ENCODE measurements at places on chromosomes 6 and 20.
A peak's percentile ranks its signal among the peaks of the same experiment; 100 is the strongest.

- peak; percentile 72 for DNase-seq
Measured at GRCh38 chr6:10555625-10556309, 34.6 kb downstream of the GCNT2 start.

DNA sequence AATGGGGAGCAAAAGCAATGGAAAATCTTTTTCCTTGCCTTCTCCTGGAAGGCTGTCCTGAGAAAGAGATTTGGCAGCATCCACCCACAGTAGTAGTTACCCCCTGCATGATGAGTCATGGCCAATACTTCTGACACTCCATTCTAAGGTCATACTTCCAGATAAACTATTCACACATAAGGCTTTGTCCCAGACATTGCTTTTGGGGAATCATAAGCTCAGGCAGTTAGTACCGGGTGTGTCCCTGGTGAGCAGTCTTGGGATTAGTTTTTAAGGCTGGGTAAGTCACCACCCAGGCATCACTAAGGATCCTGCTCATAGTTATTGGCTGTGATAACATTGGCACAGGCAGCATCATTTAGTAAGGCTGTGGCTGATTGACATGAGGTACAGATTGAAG, 160.6 kb upstream of the GGTLC1 start:
- DNase-seq = no peak

GRCh38 chr20:7974785-7975435, 34.7 kb upstream of the HAO1 start:
- no peak for DNase-seq

DNA sequence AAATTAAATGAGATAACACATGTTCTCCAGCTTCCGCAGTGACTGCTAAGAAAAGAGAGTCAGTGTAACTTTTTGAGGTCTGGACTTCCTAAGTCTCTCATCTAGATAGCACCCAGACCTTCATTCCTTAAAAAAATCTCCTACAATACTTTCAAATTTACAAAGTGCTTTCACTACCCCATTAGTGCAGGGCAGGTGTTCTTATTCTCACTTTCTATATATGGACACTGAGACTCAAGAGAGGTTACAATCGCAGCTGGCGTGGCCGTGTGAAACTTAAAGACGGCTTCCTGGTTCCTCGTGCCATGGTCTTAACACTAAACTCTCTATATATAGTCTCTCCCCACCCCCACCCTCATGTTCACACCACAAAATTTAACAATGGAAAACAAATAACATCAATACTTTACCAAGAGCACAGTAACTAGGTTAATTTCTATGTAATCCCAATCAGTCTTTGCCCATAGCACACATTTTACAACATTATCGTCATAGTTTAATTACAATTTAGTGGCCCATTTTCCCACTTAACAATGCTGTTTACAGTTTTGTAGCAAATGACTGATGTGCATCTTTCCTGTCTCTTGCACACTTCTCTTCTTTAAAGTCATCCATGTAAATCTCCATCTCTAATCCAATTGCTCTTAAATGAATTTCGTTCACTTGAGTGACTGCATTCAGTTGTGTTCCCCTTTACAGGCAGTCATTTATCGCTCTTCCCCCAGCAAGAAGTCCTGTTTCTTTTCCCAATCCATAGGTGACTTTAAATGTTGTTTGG, 78.8 kb upstream of the ARID1B start:
- DNase-seq = no peak

DNA sequence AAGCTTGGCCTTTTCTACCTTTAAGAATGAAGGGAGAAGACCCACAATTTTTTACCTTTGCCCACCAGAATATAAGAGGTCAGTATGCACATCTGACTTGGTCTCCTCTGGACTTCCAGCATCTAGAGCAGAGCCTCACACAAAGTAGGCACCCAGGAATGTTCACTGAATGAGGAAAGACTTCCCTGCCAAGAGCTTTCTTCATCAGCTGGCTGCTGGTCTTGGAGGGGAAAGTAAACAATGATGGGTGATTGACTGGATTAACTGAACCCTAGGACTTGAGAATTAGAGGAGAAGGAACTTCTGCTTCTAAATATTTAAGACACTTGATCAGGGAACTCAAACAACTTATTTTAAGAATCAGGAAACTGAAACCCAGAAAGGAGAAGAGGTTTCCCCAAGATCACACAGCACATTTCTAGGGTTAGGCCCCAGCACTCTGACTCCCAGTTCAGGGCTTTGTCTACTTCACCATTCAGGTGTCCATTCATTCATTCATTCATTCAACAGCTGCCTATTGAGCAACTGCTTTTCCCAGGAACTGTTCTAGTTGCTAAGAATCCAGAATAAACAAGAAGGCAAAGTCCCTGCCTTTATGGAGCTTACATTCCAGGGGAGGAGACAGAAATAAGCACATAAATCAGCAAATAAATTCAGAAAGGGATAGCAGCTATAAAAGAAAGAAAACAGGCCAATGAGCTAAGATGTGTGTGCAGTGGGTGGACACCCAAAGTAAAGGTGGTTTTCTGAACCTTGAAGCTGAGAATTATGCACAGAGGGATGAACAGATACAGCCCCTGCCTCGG, 216.9 kb upstream of the LRFN2 start:
- DNase-seq = no peak

GRCh38 chr6:147131532-147132128, 72.6 kb upstream of the STXBP5 start:
- no peak for DNase-seq

GRCh38 chr6:110799189-110799588, 16.1 kb downstream of the CDK19 start:
- no peak for DNase-seq

- DNase-seq = no peak
Measured at GRCh38 chr6:80179695-80180094, 73.2 kb downstream of the BCKDHB start.

- DNase-seq = no peak
Measured at GRCh38 chr20:39851459-39851858, 837.6 kb downstream of the MAFB start.

DNA sequence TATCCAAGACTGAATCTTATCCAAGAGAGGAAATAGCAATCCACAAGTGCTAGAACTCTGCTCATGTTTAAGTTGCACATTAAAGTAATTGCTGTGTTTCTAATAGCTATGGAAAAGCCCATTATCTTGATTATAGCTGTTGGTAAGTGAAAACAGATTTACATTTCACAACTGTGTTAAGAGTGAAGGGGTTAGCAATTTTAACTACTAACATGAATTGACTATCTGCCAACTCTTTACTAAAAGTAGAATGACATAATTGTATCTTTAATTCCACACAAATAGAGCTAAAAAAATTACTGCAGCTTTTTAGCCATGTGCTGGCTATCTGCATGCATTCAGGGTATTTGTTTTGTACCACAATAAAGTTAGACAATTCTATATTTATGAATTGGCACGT, 277.9 kb upstream of the IRAK1BP1 start:
- no peak for DNase-seq

DNA sequence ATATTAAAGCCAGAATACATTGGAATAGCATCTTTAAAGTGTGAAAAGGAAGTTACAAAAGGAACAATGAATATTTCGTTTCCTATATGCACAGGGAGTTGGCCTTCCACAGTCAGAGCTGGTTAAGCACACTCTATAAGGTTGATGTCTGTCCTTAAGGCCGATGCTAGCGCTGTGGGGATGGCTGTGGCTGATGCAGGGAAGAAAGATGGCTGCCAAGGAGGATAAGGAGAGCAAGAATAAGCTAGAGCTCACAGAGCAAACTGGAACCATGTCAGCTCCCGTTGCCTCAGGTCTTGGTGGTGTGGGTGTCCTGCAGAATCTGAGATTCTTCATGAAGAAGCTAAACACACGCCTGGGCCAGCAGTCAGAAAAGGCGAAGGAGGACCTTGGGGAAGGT, 20.8 kb upstream of the STX11 start:
- DNase-seq = no peak

- no peak for DNase-seq
Measured at GRCh38 chr6:134249759-134250602, 67.9 kb downstream of the SGK1 start.

DNA sequence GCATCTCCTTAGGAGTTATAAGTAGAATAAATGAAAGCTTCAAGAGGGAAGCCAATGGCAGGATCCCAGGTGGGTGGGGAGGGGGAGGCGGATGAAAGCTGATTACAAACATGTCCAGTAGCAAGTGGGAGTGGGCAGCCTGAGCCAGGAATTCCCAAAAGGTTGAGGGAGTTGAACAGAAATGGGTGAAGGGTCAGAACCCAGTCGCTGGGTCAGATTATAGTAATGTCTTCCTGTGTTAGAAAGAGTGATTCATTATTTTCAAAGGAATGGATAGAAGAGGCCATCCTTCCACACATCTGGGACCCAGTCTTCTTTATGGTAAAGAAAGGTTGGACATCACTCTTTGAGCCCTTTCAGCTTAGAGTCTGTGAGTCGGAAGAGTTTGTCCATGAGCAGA, 41.0 kb upstream of the FAM50B start:
- DNase-seq = no peak

GRCh38 chr6:100268326-100268725, 196.4 kb downstream of the SIM1 start:
- DNase-seq = no peak

DNA sequence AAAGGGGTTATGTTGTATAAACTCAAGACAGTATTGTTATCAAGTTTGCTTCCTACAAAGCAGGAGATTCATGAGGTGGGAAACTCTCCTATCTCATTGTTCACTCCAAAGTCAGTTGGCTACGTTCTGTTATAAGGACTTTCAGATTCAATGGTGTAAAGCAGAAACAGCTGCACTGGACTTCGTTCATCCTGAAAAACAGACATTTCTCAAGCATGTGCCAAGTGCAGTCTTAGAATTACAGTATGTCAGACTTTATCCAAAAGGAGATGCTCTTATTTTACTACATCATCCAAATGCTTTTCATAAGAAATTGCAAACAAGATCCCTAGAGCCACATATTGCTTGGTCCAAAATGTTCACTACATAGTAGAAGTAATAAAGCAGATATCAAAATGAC, 14.9 kb downstream of the COL21A1 start:
- DNase-seq = no peak

DNA sequence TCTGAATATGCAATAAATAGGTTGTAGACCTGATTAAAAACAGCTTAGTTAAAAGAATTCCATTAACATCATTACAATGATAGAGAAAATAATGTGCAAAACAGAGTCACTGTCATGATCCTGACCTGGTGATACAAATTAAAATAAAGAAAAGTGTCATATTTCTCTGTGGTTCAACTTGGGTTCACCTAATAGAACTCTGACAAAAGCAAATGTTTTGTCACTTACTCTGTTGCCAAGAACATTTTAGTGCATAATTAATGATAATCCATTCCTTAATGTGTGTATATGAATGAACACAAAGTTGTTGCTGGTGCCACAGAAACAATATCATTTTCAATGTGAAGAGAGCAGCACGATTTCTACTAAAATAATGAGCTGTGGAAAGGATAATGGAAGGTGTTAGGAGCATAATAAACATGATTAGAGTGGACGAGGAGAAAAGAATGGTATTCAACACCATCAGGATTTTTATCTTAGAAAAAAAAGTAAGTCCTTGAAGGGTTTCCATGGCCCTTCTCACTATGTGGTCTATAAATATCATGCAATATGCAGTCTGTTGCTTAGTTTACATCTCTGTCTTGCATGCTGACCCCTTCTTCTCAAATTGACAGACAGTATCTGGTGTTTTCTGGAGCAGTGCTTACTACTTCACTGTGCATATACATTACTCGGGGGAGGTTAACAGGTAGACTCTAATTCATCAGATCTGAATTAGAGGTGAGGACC, 656.6 kb upstream of the MMS22L start:
- DNase-seq = no peak

DNA sequence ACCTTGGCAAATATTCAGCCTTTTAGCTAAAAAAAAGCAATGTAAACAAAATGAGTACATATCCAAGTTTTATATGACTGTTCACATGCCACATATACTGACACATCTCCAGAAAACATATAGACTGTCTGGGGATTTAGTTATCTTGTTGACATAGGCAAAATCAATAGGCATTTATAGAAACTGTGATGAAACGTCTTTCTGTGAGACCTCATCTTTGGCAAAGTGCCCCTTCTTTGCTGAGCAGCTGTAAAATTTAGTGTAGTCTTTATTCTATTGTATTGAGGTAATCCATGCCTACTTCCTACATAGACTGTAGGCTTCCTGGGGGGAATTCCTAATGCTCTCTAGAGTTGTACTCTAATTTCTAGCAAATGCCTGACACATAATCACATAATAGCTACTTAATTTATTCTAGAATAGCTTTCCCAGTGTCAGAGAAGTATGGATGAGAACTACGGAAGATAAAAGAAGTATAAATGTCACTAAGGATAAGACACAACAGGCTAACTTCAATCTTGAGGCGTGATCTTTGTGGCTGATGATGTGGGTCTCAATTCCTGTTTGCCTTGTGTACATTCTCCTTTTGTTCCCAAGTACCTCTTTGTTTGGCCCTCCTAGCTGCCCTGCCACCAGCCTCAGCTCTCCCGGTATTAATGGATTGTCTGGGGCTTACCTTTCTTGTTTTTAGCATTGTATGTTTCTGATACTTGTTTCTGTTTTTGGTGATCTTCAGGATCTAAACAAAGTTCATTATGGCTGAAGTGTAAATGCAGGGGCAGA, 30.6 kb downstream of the PTCHD4 start:
- no peak for DNase-seq

GRCh38 chr6:156789081-156789943, 12.1 kb downstream of the ARID1B start:
- no peak for DNase-seq

DNA sequence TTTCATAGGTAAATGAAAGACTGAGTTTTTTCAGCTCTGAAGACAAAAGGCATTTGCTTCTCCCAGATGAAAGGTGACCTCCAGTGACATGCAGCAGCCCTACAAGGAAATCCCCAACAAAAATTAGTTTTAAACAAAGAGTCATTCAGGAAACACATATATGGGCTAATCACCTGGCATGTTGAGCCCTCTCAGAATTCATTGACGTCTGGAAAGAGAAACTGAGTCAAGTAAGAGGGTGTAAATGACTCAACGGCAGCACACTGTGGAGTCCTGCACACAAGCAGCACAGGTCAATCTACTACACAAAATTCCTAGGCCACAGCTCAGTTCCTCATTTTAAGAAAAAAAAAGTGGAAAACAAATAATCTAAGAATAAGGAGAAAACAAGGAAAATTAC, 592.3 kb downstream of the EPHA7 start:
- DNase-seq = no peak

DNA sequence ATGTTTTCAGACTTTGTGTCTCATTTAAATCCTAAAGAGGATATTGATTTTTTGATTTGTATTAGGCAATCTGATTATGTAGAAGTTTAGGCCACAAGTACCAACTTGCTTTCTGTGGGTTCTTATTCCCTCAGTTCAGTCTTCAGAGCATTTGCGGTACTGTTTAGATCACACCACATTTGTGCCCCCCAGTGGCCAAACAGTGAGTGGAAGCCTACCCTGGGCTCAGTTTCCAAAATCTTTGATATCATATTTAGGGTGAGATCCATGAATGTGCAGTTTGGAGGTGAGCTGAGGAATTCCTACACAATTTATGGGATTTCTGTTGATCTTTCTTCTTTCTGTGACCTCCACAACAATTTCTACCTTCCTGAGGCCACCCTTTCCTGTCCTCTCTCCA, 92.3 kb upstream of the FUT9 start:
- no peak for DNase-seq

GRCh38 chr20:40657526-40657925, 31.5 kb downstream of the MAFB start:
- DNase-seq = no peak
